Activated CD8-positive, alpha-beta memory T cell treated with anti-CD3 and anti-CD28 coated beads for 4 hours (primary cell): ENCODE measurements at places on chromosomes 2 and 18.

DNA sequence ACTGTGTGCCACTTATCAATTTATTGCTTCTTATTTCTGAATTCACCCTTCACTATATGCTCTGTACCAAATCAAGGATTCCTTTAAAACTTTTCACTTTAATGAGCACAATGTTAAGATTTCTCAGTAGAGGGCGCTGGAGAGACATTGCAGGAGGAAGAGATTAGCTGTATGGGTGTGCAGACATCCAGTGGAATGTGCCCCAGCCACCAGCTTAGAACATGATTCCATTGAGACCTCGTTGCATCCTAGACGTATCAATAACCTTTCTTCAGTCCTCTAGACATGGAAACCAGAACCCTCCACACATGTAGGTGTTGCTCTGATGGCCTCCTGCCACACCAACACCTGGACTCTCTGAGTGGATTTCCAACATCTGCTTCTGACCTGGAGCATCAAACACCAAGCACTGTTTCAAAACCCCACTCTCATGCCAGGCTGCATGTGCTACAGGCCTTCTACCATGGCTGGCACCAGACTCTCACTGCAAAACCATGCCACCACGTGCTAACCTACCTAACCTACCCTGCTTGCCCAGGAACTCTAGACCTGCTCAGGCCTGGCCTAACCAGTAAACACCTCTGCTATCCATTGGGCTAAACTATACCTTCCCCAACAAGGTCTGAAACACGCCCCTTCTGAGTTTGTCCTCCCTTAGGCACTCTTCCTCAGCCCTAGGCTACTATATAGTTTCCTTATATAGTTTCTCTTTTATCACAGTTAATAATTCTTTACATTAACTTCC lies 633.2 kb upstream of the PKDCC start:
- no peak for DNase-seq

GRCh38 chr2:218282173-218282991 lies 9.9 kb downstream of the TMBIM1 start:
- DNase-seq: no peak

DNA sequence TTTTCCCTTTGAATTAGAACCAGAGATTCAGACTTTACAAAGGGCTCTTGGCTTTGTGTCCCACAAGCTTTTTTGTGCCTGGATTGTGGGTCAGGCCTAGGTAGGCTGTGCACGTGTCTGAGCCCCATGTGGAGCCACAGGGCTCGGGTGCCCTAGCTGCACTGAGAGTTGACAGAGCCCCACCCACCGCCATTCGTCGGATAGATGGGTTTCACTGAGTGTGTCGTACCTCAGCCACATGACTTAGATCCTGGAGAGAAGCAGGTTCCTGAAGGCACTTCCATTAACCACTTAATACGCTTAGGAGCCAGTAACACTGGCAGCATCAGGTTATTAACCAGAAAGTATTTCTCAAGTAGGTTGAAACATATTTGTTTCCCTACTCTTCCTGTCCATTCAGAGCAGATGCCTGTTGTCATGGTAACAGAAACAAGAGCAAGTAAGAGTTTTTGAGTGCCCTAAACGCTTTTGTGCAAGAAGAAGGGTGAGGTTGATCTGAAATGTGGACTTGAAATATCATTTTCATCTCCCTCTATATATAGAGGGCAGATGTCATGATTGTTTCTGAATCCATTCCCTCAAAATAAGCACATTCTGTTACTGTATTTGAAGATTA lies 30.0 kb downstream of the ADCYAP1 start:
- DNase-seq: no peak

DNA sequence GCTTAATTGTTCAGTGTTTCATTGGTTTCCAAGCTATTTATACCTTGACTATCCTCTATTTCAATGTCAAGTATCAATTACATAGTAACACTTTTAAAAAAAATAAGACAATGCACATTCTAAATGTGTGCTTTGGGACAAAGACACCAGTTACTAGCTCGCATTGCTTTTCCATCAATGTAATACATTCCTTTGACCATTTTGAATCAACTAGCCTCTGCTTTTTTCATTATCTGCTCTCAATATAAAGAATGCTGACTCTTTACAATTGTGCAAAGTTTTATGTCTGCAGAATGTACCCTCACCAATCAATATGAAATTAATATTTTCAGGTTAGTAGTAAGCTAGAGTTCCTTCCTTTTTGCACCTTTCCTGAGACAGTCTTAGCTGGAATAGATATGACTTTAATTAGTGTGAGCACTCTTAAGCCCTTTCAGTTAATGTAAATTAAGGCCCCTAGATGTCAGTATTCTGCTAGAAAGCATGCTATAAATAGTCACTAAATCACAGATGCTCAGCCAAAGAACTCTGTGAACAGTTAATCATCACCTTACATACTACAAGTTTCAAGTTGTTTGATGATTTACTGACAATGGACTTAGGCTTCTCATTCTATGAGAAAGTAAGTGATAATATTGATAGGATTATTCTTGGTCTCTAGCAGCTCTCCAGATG lies 413.6 kb downstream of the PTH2R start:
- DNase-seq: no peak

DNA sequence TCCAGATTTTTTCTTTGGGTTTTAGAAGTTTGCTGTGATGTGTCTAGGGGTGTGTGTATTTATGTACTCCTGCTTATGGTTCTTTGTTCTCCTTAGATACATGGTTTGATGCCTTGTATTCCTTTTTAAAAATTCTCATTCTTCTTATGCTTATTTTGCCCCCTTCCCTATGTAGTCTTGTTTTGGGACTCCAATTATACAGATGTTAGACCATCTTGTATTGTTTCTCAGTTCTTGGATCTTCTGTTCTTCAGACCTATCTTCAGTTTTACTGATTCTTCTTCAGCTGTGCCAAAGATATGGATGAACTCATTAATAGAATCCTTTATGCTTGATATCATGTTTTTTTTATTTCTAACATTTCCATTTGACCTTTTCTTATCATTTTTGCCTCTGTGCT lies 14.2 kb upstream of the MSL3B start:
- DNase-seq: no peak

GRCh38 chr2:12796657-12797056 lies 79.9 kb downstream of the TRIB2 start:
- no peak for DNase-seq

GRCh38 chr2:36701391-36701795 lies 4.9 kb downstream of the VIT start:
- DNase-seq: no peak

DNA sequence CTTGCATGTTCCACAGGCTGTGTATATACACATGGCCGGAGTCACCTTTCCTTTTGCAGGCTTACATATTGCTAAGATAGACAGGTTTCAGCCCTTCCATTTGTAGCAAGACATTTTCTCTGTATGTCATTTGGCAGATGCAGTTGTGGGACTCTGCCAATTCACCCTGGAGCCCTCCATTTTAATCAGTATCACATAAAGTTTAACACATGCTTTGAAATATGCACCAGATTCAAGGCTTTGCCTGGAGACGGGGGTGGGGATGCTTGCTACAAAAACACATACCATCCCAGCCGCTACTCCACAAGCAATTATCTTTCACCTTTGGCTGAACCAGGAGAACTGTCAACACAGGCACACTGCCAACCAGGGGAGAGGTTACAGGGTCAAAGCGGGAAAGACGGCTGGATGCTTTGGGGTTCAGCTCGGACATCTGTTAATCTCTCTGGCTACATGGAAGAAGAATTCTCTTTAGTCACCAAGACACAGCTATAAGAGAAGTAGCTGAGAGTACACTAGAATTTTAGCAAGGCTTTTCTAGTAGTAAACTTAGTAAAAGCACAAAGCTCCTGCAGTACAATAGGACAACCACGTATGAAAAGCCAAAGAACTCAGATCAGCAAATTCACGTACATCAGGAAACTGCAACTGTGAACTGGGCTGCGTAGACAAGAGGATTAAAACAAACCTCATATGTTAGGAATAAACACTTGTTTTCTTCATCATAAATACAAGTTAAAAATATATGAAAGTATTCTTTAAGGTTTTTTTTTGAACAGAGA lies 130.9 kb downstream of the EXOC6B start:
- no peak for DNase-seq

DNA sequence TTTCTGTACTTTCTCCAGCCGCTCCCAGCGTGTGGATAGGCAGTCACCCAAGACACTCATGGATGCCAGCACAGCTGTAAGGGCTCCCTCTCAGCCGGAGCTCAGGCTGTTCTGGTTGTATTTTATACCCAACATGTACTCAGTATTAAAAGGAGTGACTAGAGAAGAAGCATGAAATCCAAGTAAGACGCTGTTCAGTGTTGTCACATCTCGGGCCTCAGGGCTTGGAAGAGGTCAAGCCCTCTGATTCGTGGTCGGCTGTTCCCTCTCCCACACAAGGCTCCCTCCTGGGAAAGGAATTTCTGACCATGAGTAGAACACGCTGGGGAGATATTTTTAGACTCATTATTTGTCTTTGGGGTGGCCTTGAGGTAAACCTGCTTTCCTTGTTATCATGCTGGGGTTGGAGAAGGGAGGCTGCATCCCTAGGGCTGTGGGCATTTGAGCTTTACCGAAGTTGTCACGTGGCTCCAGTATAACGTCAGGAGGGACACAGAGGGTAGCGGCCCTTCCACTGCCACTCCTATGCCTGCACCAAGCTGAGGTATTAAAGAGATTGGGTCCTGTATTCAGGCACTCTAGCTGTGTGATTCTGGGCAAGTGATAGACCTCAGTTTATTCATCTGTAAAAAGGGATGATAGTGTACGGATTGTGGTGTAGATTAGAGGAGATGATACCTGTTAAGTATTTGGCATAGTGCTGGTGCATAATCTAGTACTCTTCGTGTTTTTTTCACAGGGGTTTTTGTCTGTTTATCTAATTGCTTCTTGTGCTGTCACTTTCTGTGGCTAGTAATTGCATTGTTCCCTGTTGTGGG lies 34.1 kb downstream of the HK2 start:
- no peak for DNase-seq

GRCh38 chr2:164430166-164430783 lies 191.0 kb downstream of the GRB14 start:
- no peak for DNase-seq

GRCh38 chr2:64404002-64404731 lies 49.8 kb upstream of the LGALSL start:
- no peak for DNase-seq

DNA sequence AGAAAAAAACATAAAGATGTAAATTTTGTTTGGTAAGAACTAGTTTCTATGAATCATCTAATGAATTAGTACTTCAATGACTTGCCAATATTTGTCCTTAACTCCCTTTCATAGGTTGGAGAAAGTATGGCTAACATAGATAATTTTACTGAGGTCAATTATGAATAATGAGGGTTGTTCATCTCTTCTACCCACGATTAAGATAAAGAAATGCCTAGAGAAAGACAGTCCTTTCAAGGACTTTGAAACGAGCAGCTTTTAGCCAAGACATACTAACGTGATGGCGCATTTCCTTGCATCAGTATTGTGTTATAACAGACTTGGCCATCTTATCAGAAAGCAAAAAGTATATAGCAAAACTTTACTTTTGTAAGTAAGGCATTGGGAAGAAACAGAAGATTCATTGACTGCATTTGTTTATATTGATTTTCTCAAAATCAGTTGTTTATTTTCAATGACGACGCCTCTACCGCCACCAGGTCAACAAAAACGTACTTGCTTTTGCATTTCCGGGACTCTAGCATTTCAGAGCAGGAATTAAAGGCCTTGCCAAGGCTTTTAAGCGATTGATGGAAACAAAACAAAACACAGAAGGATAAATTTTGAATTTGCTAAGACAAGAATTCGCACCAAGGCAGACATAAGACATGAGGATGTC lies 961 bp downstream of the RBM43 start:
- DNase-seq: no peak

GRCh38 chr2:146730882-146731281 lies 1113.9 kb upstream of the ACVR2A start:
- DNase-seq: no peak

DNA sequence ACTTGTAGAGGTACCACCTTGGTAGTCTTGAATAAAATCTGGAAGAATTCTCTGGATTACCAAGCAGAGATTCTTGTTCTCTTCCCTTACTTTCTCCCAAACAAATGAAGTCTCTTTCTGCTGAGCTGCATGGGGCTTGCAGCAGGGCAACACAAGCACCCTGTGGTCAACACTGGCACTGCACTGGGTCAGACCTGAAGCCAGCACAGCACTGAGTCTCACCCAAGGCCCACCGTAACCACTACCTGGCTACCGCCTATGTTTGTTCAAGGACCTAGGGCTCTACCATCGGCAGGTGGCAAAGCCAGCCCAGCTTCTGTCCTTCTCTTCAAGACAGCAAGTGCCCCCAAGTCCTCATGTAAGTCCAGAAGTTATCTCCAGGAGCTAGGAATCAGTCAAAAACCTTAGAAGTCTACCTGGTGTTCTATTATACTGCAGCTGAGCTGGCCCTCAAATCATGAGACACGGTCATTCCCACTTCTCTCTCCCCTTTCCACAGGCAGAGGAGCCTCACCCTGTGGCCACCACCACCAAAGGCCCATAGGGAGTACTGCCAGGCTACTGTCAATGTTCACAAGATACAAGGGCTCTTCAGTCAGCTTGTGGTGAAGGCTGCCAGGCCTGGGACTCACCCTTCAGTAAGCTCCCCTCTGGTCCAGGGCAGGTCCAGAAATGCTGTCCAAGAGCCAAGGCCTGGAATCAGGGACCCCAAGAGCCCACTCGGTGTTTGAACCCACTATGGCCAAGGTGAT lies 18.4 kb downstream of the VPS54 start:
- DNase-seq: no peak

DNA sequence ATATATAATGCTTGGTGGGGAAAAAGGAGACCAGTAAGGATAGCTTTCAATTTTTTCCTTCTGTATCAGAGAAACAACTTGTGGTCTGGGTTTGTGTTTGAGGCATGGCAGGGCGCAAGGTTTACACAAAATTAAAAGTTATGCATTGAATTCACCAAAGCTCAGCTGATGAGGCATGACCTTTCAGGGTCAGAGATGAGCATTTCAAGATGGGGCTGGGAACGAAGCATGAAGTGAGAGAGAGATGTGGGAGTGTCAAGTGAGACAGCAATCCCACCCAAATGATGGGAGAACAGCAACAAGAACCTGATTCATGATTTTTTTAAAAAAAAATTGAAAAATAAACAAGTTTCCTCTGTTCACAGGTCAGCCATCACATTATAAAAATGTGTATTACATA lies 4.9 kb downstream of the GPR55 start:
- DNase-seq: no peak

GRCh38 chr18:76875390-76876325 lies 53.3 kb downstream of the ZNF236 start:
- DNase-seq: no peak

- no peak for DNase-seq
Measured at GRCh38 chr2:233240897-233241296, 10.6 kb upstream of the ATG16L1 start.

- no peak for DNase-seq
Measured at GRCh38 chr2:11681722-11682589, 12.0 kb upstream of the NTSR2 start.

DNA sequence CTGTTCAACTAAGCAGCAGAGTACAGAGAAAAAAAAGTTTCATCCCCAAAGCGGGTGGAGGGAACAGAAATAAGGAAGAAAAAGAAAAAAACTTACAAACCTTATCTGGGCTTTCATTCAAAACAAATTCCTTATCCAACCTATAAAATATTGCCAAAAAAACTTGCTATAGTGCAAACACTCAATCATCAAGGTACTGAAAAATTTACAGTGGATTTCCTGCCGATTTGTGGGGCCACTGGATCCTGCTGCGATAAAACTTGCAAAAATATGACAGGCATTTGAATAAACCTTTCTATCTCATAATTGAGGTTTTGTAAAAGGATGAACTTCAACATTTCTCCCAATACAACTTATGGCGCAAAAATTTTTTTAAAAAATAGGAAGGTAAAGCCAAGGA lies 77.0 kb downstream of the ZNF521 start:
- DNase-seq: no peak
